Osteoblast (primary cell): ENCODE measurements at places on chromosomes 1 and 21. TPM values are rescaled to one million over a fixed set of nuclear protein-coding genes. Genes with fewer than 3 reads are reported as not detected.
A peak's percentile ranks its signal among the peaks of the same experiment; 100 is the strongest.

GRCh38 chr21:34221331-34222030, 142.3 kb upstream of the KCNE2 start:
- DNase-seq: peak; percentile 62

DNA sequence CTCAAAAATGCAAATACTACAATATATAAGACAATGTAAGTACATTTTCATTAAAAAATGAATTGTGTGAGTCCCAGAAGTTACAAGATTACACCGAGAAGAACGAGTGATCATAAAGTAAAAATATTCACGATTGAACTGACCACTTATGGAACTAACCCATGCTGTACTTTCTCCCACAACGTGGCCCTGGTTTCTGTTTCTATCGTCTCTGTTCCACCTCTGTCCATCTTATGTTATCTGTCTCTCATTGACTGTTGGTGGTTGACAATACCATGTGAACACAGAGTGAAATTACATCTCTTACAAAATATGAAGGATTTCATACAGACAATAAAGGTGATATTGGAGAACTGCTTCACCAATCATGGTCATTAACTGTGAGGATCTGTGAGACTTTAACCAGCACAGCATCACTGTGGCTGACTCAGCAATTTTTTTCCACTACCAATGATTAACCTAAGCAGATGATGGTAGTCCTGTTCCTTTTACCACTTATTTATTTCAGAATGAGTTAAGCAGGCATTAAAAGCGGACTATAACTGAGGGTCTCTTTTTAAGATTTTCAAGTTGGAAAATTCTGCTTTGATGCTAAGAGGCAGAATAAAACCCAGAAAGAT, 165.1 kb downstream of the TGFB2 start:
- DNase-seq: no peak

FAM163A gene
- total RNA-seq: not detected in 2 replicates

EDARADD gene
- 1.4 and 2.7 TPM in 2 replicates for total RNA-seq

- no peak for DNase-seq
Observed at GRCh38 chr1:12434174-12434573, 183.8 kb downstream of the DHRS3 start.

DNA sequence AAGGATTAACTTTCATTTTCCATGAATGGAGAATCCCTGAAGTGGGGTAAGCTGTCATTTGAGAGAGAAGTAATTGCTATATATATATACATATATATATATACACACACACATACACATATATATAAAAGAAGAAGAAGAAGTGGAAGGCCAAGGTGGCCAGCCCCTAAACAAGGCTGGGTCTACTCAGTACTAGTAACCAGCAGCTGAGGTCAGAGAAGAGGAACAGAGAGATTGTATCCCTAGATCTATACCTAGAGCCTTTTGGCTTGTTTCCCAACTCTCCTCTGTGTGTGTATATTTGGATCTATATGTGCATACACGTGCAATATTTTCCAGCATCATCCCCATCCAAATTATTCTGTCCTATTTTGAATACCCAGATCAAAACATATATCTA, 5.2 kb downstream of the TNFSF4 start:
- DNase-seq: no peak

DNA sequence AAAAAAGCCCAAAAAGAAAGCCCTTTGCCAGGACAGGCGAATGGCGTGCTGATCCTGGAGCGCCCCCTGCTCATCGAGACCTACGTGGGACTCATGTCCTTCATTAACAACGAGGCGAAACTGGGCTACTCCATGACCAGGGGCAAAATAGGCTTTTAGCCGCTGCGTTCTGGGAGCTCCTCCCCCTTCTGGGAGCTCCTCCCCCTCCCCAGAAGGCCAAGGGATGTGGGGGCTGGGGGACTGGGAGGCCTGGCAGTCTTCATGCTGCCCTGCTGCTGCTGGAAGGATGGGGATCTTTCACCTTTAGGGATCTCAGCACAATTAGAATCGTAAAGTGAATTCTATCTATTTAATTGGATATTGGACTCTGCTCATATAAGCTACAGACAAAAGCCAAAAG, 3.6 kb downstream of the TPRG1L start:
- DNase-seq: peak; percentile 48

DNA sequence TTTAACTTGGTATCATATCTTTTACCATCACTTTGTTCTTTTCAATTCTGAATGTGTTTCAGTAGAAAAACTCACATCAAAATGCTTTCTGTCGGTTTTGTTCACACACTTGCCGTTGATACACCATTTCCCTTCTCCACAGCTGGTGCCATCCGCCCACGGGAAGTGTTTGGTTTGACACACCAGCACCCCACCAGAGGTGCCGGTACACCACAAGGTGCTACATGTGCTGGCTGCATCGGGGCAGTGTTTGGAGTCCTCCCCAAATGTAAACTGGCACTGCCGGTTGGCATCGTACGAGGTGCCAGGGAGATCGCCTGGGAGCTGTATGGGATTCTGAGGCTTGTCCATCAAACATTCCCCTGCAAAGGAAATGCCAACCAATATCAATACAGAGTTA, 5.0 kb downstream of the ADAMTS1 start:
- DNase-seq: no peak

- no peak for DNase-seq
Observed at GRCh38 chr21:14959343-14959742, 105.5 kb downstream of the NRIP1 start.

DNA sequence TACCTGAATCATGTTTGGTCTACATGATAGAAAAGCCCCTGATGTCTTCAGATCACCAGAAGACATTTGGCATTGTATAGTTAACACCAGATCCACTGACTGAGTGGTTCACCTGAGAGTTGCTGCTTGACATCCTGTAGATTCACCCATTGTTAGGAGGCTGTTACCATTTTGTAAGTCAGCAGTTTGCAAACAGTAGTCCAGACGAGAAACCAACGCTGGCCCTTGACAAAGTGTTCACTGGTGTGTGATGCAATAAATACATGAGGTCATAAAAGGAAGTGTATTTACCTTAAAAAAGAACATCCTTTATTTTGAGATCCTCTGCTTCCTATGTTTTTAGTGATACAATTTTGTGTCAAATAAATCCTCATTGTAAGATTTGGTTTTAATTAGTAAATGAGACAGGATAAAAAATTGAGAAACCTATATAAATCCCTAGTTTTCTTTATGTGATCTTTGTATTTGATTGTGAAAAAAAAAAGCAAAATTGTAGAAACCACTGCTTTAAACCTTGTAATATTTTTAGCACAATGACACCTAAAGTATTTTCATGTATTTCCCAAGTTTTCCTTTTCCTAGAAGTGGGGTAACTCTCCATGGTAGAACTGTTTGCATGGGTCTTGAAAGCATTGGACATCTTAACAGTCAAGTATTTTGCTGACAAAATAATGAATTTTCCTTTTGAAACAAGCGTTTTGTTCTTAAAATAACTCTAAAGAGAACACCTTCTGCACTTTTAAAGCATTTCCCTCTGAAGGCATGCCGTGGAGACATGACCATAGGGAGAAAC, 204.3 kb downstream of the FGGY start:
- no peak for DNase-seq

DNA sequence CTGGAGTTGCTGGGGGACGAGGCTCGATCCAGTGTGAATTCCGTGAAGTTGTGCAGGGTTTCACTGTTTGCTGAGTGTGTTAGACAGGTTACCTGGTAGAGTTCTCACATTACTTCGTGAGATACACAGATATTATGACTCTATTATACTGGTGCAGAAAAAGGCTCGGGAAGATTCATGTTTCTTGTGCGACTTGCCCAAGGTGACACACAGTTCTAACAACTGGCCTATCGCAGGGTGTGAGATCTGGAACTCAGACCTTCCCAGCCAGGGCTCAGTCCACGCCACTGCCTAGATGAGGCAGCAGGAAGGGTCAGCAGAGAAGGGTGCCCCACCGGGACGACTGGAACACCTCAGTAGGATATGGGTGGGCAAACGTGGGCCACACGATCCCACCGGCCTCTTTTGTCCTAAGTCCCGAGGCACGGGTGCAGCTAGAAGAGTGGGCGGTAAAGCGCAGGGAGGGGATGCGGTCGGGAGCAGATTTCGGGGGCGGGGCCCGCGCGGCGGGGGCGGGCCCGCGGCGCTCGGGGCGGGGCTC, 296 bp upstream of the RNPEP start:
- DNase-seq: peak; percentile 98

SMIM1 gene
- not detected in 2 replicates for total RNA-seq

DNA sequence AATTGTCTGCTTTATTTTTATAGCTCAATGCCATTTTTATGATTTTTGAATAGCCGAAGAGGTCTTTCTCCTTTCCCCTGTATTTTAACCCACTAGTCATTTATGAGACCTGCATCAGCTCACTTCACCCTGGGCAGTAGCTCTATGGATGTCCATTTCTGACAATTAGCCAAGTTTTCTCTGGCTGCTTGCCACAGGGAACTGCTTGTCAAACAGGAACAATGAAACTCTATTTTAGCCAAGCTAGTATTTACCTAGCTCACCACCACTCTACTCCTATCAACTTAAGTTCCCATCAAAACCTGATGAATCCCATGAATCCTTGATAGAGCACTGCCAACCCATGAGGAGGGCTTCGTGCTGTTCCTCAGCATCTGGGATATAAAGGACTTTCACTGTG, 406.7 kb downstream of the RWDD3 start:
- no peak for DNase-seq

- DNase-seq: peak; percentile 91
Observed at GRCh38 chr1:77039739-77040138, 172.5 kb downstream of the ST6GALNAC5 start.

BRDT gene
- not detected in 2 replicates for total RNA-seq

DNA sequence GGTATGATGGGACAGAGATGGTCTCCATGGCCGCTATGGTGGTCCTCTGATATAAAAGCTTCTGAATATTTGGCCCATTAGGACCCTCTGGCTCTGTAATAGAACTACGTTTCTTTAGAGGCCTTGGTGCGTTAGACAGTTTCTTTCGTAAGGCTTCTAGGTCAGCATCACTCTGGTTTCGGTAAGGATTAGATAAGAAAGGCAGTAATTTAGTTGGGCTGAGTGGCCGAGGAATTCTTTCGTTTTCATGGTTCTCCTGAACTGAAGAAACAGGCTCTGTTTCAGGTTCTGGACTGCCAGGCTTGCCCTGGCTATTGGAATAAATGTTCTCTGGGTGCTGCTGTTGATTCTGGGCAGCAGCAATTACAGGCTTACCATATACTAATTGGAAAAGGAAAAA, 49.5 kb downstream of the TP53BP2 start:
- DNase-seq: no peak

- no peak for DNase-seq
Observed at GRCh38 chr1:166182281-166182680, 15.5 kb upstream of the FAM78B start.

DNA sequence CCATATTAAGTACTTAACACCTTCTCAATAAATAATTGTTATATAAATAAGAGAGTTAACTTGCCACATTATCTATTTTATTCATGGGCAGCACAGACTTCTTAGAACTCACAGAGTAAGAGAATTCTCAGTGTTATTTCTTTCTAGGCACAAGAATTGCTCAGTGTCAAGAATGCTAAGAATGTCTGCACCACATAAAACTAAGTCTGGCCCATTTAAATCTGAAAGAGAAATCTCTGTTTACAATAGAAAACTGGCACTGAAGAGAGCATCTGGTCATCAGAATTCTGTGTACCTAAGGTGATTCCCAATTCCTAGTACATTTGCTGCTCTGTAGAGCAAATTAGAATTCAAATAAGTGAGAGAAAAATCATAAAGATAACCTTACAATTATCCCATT, 3.8 kb downstream of the OR10K2 start:
- DNase-seq: no peak

DNA sequence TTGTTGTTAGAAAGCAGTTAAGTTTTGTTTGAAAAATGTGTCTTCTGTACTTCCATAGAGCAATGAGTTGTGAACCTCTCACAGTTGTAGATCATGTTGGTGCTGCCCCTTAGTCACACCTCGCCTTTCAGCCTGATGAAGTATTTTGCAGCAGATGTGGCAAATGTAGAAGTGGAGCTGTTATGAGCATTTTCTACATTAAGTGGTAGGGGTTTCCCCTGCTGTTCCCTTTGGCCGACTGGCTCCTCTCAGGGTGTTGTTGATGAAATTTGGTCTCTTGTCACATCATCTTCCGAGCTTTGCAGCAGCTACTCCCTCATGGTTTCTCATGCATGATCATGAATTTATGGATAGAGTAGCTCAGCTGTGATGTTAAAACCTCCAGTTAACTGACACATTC, 33.6 kb upstream of the DENND1B start:
- DNase-seq: no peak

TMEM35B gene
- total RNA-seq: 22.1 and 23.0 TPM in 2 replicates

GRCh38 chr21:37425001-37425400, 58.4 kb downstream of the DYRK1A start:
- DNase-seq: no peak

BPNT1 gene
- total RNA-seq: 18.1 and 18.6 TPM in 2 replicates

- DNase-seq: no peak
Observed at GRCh38 chr1:40451238-40451585, 936 bp downstream of the ZFP69B start.

ZNF593OS gene
- not detected in 2 replicates for total RNA-seq

GRCh38 chr1:177912991-177913390, 56.9 kb downstream of the SEC16B start:
- no peak for DNase-seq

GRCh38 chr1:39205102-39205780, 746 bp downstream of the MACF1 start:
- no peak for DNase-seq

- no peak for DNase-seq
Observed at GRCh38 chr1:91273875-91274274, 130.8 kb downstream of the HFM1 start.

DNA sequence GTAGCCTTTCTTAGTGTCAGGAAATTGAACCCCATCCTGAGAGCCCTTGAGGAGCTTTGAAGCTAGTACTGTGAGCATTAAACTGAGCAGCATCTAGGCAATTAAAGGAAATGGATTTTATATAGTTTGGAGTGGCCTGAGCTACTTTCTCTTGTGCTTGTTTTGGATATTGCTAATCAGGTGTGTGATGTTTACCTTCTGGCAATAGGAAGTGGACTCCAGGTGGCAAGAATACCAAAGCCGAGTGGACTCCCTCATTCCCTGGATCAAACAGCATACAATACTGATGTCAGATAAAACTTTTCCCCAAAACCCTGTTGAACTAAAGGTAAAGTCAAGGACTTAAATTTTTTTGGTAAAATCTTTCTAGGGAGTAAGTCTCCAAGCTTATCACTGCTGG, 79.4 kb downstream of the MACF1 start:
- DNase-seq: no peak

PEX14 gene
- total RNA-seq: 15.2 and 15.3 TPM in 2 replicates

PGBD5 gene
- under 0.01 and 0.29 TPM in 2 replicates for total RNA-seq

GRCh38 chr21:36768496-36768895, 69.6 kb downstream of the SIM2 start:
- DNase-seq: peak; percentile 71

GRCh38 chr1:164223378-164223777, 335.6 kb upstream of the PBX1 start:
- DNase-seq: no peak

GRCh38 chr21:41370840-41371684, 9.2 kb downstream of the MX2 start:
- no peak for DNase-seq

- DNase-seq: no peak
Observed at GRCh38 chr1:172893146-172893841, 157.4 kb downstream of the TNFSF18 start.

- no peak for DNase-seq
Observed at GRCh38 chr1:160779626-160780397, 16.2 kb upstream of the LY9 start.
